ENCODE measurements at places on chromosomes 5 and 9.

DNA sequence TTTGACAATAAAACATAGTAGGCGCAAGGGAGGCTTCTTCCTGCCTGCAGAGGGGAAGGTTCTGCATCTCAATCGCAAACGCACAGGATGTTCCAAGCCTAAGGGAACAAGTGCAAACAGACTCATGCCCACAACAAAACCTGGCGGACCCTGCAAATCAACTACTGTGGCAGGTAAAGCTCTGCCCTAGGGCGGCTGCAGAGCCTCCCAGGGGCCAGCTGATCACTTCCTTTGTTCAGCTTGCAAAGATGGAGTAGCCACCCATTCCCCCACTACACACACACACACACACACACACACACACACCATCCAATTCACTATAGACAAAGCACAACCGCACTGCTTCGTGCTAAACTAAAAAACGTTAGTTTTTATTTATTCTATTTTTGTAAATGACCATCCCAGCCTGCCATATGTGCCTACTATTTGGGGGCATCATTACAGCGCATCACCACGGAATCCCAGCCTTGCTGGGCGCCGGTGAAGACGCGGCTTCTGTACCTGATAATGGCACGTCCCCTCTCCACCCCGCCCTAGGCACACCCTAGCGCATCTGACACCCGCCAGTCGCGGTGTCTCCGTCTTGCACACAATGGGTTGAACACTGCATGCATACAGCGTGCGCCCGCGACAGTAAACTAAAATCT lies 57.6 kb downstream of the DPYSL3 start:
- DNase-seq = no peak

DNA sequence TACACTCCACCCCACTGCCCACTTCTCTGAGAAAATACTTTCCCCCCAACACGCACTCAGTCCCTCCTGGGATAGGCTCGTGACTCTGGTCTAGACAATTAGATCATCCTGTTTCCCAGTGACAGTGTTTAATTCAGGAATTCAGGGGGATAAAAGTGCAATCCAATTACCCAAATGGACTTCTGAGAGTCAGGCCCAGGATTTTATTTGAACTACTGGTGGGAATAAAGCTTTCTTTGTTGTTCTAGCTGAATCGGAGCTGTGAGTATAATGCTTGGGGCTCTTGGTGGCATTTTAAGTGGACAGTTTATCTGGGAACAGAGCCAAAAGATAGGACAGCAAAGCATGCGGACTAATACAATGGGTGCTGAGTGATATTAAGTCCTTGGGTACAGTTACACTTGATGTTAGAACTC lies 683.3 kb downstream of the MAT2B start:
- DNase-seq = no peak

- DNase-seq = no peak
Measured at GRCh38 chr9:132798817-132799790, 79.0 kb downstream of the AK8 start.

- DNase-seq = no peak
Measured at GRCh38 chr5:107456281-107456715, 214.4 kb downstream of the EFNA5 start.

GRCh38 chr9:35669331-35670145 lies 4.2 kb upstream of the CA9 start:
- DNase-seq = no peak

DNA sequence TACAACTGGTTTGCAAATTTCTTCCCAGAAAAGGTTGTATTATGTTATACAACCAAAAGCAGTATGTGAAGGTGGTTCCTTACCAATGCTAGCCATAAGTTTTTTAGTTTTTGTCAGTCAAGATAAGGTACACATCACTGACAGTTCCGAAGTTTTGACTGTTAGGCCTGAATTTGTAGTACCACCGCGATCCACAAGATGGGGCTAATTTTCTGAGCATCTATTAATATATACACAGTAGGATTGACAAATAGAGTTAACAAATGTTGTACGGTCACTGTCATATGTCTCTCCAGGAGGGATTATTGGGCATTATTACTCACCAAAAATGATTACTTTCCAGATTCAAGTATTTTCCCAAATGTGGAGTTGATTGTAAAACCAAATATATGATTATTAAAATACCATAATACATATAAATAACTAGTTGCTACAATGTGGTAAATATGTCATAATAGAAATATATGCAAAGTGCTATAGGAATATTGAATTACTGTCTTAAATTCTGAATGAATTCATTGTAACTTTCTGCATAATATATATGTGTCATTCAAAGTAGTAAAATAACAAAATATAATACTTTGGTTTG lies 28.4 kb upstream of the LRRC19 start:
- peak; percentile 3 for DNase-seq
